ENCODE measurements at places on chromosomes 16 and 17.

DNA sequence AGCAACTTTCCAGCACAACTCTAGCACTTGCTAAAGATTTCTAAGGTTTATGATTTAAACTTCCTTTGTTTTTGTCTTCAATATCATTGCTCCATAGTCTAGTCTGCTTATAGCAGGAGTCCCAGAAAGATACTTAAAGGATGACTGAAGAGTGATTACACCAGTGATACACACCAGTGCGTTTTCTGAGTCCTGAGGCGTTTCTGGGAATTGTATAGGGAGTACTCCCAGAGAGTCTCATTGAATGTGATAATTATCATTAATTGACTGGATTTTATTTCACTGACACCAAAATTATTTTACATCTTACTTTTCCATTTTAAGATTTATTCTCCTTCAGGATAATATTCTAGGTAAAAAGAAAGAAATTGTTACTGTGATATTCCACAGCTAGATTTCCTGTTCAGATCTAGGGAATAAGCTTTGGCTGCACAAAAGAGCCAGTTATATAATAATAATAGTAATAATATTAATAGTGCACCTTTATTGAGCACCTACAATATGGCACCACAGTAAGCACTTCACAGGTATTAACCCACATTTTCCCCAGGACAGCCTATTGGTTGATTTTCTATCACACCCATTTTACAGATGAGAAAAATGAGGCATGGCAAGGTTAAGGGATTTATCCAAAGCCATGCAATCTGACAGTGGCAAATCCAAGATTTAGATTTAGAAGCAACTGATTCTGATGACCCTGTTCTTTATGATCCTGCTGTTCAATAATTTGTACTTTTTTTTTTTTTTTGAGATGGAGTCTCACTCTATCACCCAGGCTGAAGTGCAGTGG is 62.6 kb downstream of the IRX5 start:
- DNase-seq: no peak

GRCh38 chr16:24571096-24571495 is 31.7 kb downstream of the RBBP6 start:
- no peak for DNase-seq

- DNase-seq: no peak
These were observed 20.3 kb downstream of the GSE1 start for GRCh38 chr16:85633438-85633743.

DNA sequence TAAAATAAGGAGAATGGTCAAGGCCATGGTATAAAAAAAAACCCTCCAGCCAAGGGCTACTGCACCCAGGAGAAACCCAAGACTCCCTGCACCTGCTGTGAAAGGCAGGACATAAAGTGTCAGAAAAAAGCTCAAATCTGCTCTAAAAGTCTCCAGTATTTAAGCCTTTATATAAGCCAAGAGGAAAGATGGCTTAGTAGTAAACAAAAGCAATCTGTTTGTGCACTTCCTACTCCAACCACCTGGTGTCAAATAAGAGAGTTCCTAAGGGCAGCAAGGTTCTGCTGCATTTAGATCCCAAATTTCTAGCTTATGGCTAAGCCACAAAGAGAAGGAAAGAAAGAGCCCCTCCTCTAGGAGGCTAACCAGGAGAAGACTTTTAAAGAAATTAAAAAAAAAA is 20.6 kb downstream of the ACSM1 start:
- DNase-seq: no peak

GRCh38 chr17:81228834-81229665 is 6.3 kb upstream of the CEP131 start:
- DNase-seq: no peak
